ENCODE measurements at places on chromosomes 13 and 19.

DNA sequence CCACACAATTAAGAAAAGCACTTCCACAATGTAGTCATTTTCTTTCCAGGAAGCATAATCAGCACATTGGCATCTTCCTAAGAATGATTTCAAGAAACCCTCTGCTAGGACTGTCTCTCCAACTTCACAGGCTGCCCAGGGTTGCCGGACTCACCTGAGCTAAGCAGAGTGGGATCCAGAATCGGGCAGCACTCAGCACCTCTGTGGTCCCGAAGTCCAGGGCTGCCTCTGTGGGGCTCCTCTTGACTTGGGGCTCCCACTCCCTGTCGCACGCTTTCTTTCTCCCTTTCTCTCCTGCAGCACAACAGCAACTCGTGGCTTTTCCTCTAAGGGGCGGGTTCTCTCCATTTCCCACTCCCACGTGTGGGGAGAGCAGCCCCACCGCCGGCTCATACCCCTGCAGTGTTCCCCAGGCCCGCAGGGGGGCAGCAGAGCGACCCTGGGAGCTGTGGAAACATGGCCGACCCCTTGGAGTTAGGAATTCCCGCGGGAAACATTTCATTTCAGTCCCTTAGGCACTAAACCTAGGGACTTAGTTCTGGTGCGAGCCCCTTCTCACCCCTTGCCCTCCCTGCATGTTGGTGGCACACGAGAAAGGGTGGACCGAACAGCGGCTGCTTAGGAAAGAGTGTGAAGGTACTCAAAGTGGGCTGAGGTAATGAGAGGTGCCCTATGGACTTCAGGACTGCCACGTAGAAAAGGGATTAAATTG, at the start of gene TMEM272:
TSS of gene TMEM272 (minus strand) at position 316 of the 712 bp plus-strand sequence. CDS start 6,647 bp downstream, outside the sequence.
- peak; percentile 36 for DNase-seq

- DNase-seq: peak; percentile 68
These were observed 1.4 kb upstream of the TSHZ3 start for GRCh38 chr19:31350693-31351055.

- DNase-seq: no peak
These were observed 46.3 kb downstream of the DACH1 start for GRCh38 chr13:71820699-71821098.

GRCh38 chr19:52664461-52664860, 26.3 kb upstream of the ZNF83 start:
- no peak for DNase-seq

- no peak for DNase-seq
These were observed 31.8 kb downstream of the LCP1 start for GRCh38 chr13:46150134-46150693.

DNA sequence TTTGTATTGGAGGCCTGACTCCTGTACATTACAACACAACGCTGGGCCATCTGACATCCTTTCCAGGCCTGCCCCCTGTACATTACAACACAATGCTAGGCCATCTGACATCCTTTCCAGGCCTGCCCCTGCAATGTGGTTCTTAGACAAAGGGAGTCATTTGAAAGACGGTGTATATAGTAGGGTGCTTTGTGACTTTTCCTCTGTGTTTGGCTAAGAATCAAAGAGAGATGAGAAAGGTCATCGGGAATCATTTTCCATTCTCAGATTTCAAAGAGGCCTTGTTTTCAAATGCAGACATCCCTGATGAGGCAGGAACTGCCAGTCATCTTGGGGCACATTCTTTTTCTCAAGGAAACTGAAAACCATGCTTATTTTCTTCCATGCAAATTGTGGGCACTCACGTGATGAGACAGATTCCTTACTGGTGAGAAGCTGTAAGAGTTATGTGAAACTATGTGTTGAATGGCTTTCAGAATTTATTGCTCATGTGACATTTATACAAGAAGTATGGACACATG, 551.6 kb downstream of the MYO16 start:
- peak; percentile 85 for DNase-seq

DNA sequence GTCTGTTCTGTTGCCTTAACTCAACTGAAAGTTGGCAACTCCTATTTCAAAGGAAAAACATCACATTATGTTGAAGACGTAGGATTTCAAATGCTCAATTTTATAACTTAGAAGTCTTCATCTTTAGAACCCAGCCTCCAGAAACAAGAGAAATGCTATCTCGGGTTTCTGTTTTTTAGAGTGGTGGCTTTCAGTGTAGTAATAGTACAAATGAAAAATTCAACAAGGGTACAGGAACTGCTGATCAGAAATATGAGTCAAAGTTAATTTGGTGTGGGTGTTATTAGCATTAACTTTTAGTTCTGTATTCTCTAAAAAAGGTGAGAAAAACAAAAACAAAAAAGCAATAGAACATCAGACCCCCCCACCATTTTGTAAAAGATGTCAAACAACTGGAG, 56.6 kb upstream of the FLT1 start:
- DNase-seq: no peak

GRCh38 chr19:48405850-48406249, 12.4 kb downstream of the GRIN2D start:
- DNase-seq: no peak

- DNase-seq: peak; percentile 40
These were observed 234.3 kb downstream of the DACH1 start for GRCh38 chr13:71632721-71633120.

- DNase-seq: no peak
These were observed 7.2 kb downstream of the KLC3 start for GRCh38 chr19:45347570-45348366.

GRCh38 chr13:108155185-108156106, 59.9 kb downstream of the LIG4 start:
- peak; percentile 67 for DNase-seq

DNA sequence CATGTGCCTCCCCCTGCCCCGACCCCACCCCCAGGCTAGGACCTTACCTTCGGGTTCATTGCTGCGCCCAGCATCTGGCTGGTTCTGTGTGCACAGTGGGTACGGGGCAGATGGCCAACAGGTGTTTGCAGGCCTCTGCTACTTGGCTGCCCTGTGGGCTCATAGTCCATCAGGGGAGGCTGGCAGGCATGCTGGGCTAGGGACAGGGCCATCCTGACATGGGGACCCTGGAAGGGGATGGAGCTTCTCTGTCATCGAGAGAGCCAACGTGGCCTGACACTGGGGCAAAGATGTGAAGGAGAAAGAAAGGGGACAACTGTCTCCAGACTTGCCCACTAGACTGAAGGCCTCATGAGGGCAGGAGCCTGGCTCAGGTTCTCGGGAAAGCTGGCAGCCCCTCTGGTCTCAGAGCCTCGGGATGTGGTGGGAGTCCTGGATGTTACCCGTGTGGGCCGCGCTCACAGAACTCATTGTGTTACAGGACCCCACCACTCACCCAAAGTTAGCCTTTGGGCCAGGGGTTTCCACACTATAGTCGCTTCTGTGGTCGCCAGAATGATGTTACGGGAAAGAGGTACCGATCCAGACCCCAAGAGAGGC, 4.7 kb downstream of the ZNF536 start:
- no peak for DNase-seq

GRCh38 chr19:36528921-36529518, 949 bp upstream of the ZNF260 start:
- DNase-seq: no peak

- no peak for DNase-seq
These were observed 11.4 kb downstream of the RASA3 start for GRCh38 chr13:114121031-114121430.

DNA sequence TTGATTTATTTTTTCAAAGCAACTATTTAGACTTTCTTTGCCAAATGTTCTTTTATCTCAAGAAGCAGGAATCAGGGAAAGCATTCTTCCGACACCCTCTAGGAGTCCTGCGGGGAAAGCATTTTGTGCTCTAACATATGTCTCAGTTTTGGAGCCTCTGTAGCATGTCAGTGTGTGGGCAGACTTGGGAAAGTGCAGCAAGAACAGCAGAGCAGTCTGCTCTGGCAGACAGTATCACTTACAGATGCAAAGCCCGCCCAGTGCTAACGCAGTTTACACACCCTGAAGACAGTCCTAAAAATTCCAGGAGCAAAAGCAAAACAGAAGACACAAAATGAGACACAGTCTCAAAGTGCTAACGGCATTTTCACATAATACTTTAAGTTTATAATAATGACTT, 393.5 kb downstream of the KLF12 start:
- DNase-seq: peak; percentile 67

GRCh38 chr13:96130818-96131340, 41.0 kb downstream of the HS6ST3 start:
- DNase-seq: no peak

DNA sequence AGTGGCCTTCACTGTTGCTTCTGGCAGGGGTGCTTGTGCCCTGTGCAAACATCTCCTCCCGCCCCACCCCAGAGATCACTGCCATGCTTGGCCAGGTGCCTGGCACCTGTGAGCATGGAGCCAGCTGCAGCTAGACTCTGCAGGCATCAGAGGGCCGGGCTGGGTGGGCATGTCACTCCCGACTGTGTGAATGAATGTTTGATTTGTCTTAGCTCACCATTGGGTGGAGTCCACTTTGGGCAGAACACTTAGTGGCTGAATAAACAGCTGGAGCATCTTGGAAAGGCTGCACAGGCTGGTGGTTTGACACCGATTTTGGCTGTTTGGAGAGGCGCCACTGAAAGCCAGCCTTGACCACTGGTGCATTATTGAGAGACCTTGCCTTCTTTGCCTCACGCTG, 267.3 kb downstream of the DLEU7 start:
- DNase-seq: no peak

GRCh38 chr13:40152145-40152544, 496.7 kb downstream of the COG6 start:
- DNase-seq: peak; percentile 92

GRCh38 chr13:104006625-104007075, 940.4 kb upstream of the SLC10A2 start:
- peak; percentile 28 for DNase-seq

DNA sequence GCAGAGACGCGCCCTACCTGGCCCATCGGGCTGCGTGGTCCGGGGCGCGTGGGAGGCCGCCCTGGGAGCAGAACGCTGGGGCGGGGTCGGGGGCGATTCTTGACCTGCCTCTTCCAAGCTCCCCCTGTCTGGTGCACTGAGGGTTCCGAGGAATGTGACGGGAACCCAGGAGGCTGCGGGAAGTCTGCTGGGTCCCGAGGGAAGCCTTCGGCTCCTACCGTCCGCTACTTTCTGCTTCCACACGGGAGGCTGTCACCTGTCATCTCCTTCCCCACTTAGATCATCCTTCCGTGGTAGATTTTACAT, 781 bp upstream of the SPRYD7 start:
- no peak for DNase-seq

DNA sequence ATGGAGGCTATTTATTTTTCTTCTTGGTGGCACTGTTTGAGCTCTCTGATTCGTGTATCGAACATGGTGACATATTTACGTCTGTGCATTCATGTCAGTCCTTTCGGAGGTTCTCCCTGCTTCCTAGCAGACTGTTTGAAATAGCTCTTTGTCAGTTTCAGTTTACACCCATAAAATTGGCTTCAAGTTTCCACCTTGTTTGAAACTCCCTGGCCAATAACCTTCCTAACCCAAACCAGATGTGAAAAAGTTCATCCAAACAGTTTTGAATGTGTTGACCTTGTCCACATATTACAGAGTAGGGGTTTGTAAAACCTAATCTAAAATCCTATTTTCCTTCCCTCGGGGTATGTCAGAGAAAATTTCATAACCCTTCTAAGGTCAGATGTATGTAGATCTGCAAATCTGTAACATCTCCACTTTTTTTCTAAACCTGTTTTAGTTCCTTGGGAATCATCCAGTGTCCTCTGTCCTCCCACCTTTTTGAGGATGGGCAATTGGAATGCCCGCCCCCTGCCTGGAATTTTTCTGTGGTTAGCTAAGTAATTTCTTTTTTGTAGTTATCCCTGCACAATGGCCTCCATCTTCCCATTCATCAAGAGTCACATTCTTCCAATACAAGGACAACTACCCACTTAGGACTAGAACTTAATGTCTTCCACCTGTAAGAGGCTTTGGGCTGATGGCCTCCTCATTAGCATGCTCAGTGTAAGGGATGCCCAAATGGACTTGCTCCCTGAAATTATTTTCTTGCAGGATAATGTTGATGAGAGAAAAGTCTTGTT, 499.8 kb downstream of the GPC6 start:
- no peak for DNase-seq
